Skeletal muscle tissue (tissue), 5 donors: ENCODE measurements at places on chromosomes 1 and 21. TPM values are rescaled to one million over a fixed set of nuclear protein-coding genes. Genes with fewer than 3 reads are reported as not detected.

Gene VANGL2
- 2.1 TPM for total RNA-seq

Gene NR5A2
- 4.2 TPM for total RNA-seq

Gene OLIG2
- total RNA-seq, result not detected

Gene LDLRAD1
- total RNA-seq, result not detected

Gene DIPK1A
- 5.7 TPM for total RNA-seq

Gene FAM131C
- not detected for total RNA-seq

Gene CLCA1
- not detected for total RNA-seq

Gene COL9A2
- 7.8 TPM for total RNA-seq

Gene RAB13
- total RNA-seq, result 18.3 TPM

Gene ACTA1
- 2,324 TPM for total RNA-seq

Gene FOXD3
- 5.2 TPM for total RNA-seq

Gene PCP4L1
- 0.52 TPM for total RNA-seq

Gene ATP6V1G3
- total RNA-seq, result not detected

Gene SERPINC1
- total RNA-seq, result not detected

Gene C1orf232
- not detected for total RNA-seq

Gene SNX7
- total RNA-seq, result 25.1 TPM

Gene NBPF1
- 69.4 TPM for total RNA-seq

Gene MAN1C1
- 6.3 TPM for total RNA-seq

Gene OMA1
- 134 TPM for total RNA-seq

Gene ADAM30
- total RNA-seq, result not detected

Gene SLC44A3
- 2.6 TPM for total RNA-seq

Gene DENND2D
- total RNA-seq, result 3.7 TPM

Gene MYBPH
- total RNA-seq, result 27.7 TPM

Gene COL11A1
- total RNA-seq, result 85.6 TPM

Gene CFHR1
- 1.6 TPM for total RNA-seq

Gene ROR1
- 7.8 TPM for total RNA-seq

Gene SLC5A3
- 21.4 TPM for total RNA-seq

Gene TRIM46
- total RNA-seq, result under 0.01 TPM

Gene FAM163A
- total RNA-seq, result under 0.01 TPM

Gene PTPN14
- total RNA-seq, result 19.8 TPM

Gene RGS18
- 0.52 TPM for total RNA-seq

Gene SPRR2F
- total RNA-seq, result not detected

Gene IRF6
- total RNA-seq, result 0.52 TPM

Gene S100B
- 25.6 TPM for total RNA-seq

Gene ZSWIM5
- total RNA-seq, result 0.52 TPM

Gene FCER1G
- total RNA-seq, result 16.2 TPM

Gene TIE1
- 49.6 TPM for total RNA-seq

Gene INTS11
- total RNA-seq, result 27.1 TPM

Gene INSRR
- total RNA-seq, result 0.52 TPM

Gene CHIA
- not detected for total RNA-seq

Gene TAF1A
- total RNA-seq, result 11.0 TPM

Gene NOS1AP
- total RNA-seq, result under 0.01 TPM
